Stimulated activated CD8-positive, alpha-beta memory T cell treated with anti-CD3 and anti-CD28 coated beads, Interleukin-4, amount 100 ng/mL, for 4 hours (primary cell): ENCODE measurements at places on chromosomes 1 and 21.
A peak's percentile ranks its signal among the peaks of the same experiment; 100 is the strongest.

DNA sequence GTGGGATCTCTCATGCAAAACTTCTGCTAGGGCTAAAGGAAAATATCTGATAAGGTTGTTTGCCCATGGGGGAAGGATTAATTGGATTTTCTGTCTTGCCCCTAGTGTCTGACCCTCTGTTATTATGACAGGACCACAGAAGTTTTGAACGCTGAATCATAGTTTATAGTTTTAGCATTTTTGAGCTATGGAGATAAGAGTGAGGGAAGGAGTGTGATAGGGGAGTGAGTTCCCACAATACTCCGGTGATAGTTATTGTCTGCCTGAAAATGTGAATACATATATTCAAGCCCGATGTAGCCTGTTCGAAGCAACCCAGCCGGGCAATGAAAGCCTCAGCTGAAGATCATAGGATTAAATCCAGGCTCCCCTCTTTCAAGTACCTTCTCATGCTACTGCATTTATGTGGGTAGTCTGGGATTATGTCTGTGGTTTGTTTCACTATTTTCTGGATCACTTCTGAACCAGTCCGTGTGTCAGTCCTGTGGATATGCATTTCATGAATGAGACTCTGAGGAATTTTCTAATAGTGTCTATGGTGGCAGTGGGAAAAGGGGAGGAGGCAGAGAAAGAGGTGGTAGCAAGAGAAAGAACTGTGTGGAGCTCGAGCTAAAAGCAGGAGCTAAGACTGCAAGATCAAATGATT is 258.7 kb downstream of the DISC1 start:
- no peak for DNase-seq

DNA sequence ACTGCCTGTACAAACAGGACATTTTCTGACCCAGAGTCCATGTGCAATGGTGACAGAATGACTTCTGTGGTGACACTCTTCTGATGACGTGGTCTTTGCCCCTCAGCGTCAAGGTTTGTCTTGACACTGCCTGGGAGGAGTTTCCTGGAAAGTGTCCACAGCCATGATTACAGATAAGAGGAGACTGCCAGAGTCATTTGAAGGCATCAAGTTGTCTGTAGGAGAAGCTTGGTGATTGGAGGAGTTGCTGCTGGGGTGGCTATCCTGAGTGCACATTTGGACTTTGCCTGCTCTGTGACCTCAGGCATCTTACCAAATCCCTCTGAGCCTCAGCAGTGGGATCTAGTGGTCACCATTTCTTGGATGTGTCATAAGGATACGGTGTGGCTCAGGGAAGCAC is 17.7 kb downstream of the TCHHL1 start:
- DNase-seq = no peak

DNA sequence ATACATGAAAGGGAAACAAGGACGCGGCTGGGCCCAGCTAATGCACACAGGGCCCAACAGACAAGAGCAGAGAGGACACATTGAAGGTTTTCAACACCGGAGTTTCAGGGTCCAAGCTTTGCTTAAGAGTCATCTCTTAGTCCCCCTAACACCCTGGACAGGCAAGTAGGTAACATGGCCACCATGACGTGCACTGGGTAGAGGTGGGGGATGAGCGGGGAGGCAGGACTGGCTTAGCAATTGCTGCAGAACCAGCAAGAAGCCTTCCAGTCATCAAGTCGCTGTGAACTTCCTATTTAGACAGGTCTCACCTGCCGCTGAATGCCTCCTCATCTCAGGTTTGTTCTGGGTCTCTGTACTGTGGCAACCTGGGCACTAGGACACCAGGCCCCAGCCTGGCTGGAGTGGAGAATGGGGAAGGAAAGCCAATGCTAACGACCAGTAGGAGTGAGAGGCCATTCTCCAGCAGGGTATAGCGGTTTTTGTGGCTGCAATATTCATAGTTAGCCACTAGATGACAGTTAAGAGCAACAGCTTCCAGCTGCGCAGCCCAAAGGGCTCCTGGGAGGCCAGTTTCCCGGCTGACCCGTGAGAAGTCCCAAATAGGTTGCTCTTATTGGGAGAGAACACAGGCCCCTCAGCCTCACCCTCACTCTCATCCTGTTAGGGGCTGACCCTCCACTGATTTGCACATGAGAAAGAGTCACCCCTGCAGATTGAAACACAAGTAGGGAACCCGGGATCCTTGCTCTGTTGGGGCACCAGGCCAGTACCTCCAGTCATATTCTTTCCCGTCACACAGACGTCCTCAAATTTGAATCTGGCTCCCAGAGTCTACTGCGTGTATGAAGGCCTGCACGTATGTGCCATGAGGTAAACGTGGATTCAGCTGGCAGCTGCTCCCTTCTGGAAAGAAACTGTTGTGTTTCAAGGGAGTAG is 6.0 kb upstream of the PIGC start:
- DNase-seq = no peak

- peak; percentile 18 for DNase-seq
These were observed 2.9 kb upstream of the FCMR start for GRCh38 chr1:206924592-206925105.

DNA sequence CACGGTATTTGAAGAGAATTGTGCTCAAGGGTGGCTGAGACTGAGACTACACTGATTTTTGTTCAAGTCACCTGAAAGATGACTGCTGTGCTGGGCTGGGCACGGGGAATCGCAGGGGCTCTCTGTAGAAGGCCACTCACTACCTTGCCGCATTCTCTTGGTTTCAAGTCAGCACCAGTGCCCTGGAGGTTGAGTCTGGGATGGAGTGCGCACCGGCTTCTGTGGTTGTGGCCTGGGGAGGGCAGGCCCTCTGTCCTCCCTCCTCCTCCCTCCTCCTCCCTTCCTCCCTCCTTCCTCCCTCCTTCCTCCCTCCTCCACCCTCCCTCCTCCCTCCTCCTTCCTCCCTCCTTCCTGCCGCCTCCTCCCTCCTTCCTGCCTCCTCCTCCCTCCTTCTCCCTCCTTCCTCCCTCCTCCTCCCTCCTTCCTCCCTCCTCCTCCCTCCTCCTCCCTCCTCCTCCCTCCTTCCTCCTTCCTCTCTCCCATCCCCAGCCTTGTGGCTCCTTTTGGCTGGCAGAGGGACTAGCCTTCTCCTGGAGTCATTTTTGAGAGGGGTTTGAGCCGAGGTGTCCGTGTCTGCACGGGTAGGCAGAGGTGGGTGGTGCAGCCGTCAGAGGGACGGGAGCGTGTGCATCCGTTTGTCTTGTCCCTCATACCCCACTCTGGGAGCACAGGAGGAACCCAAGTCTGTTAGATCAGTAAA is 9.5 kb downstream of the RER1 start:
- no peak for DNase-seq

- no peak for DNase-seq
These were observed 40.9 kb upstream of the LRRN2 start for GRCh38 chr1:204726478-204726877.

- DNase-seq = no peak
These were observed 166.4 kb downstream of the PBX1 start for GRCh38 chr1:164725401-164725800.

DNA sequence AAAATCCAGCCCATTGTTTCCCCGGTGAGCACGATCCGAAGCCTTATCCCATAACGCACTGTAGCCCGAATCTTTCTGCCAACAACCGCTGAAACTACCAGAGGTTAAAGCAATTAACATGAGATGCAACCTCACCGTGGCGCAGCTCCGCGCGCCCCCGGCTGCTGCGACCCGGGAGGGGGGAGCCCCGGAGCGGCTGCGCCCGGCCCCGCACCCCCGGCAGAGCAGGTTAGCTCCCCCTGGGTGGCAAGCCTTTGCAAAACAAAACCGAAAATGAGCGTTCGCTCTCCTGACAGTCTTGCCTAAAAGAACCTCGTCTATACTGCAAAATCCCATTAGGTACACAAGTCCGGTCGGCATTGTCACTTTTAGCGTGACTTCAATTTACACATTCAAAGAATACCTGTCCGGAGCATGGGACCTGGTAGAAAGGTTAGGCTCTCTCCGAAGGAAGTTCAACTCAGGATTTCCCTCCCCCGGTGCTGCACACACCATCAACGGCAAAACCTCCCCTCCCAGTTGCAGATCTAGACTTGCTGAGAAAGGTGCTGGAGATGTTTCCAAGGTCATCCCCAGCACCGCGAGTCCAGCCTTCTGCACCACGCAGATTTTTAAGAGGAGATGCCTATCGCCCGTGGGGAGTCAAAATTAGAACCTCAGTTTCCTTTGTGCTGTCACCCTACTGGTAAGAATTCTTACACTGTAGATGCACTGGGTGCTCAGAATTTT is 107.5 kb downstream of the ZNF281 start:
- DNase-seq = peak; percentile 10

DNA sequence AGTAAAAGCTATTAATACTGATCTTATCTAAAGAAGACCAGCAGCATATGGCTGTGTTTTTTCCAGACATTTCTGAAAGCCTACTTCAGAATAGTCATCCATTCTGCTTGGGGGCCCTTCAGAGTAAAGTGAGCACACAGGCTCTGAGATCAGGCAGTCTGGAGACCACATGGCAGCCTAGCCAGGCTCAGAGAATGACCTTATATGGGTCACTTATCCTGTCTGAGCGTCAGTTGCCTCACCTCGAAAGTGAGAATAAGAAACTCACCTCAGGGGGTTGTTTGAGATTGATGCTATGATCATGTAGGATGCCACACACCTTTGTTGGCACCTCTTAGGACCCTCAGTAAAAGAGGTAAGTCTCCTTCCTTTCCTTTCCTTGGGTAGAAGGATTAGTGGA is 270.4 kb downstream of the GRIK1 start:
- no peak for DNase-seq

GRCh38 chr1:26571381-26571780 is 41.8 kb downstream of the RPS6KA1 start:
- no peak for DNase-seq

- DNase-seq = no peak
These were observed 167.9 kb downstream of the TNFSF18 start for GRCh38 chr1:172882791-172883386.

DNA sequence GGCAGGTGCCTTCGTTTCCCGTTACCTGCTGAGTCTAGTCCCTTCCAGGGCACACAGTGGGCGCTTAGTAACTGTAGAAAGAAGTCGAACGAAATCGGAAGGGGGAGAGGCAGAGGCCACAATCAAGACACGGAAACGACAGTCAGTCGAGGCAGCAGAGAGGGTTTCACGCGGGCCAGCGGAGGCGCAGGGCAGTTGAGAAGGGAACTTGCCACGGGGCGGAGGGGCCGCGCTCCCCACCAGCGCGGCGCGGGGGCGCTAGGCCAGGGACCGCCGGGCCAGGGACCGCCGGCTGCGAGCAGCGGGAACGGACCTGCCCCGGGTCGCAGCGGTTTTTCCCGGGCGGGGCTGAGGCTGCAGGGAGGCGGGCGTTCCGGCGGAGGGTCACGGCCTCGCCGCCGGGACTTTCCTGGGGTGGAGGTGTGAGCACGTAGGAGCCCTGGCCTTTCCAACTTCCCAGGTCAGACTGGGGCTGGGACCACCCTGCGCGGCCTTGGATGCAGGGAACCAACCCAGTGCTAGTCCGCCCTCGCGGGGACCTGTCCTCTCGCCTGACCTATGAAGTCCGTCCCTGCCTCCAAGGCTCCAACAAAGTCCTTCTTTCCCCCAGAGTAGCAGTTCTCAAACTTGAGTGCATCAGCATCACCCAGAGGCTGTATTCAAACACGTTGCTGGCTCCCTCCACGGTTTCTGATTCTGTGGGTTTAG is 150.1 kb upstream of the FGGY start:
- peak; percentile 2 for DNase-seq

GRCh38 chr1:62637392-62638105 is 40.2 kb downstream of the ANGPTL3 start:
- no peak for DNase-seq

DNA sequence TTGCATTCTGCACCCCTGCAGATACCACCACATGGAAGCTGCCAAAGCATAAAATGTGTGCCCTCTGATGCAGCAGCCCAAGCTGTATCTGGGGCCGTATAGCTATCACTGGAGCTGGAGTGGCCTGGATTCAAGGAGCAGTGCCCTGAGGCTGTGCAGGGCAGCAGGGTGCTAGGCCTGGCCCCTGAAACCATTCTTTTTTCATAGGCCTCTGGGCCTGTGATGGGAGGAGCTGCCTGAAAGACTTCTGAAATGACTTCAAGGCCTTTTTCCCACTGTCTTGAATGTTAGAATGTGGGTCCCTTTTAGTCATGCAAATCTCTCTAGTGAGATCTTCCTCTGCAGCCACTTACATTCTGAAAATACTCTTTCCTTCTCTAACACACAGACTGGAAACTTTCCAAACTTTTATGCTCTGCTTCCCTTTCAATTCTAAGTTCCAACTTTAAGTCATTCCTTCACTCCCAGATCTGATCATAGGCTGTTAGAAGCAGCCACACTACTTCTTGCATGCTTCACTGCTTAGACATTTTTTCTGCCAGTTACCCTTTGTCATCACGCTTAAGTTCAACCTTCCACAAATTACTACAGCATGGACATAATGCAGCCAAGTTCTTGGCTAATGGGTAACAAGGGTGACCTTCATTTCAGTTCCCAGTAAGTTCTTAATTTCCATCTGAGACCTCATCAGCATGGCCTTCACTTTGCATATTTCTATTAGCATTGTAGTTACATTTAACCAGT is 42.4 kb downstream of the DRAM2 start:
- DNase-seq = no peak

DNA sequence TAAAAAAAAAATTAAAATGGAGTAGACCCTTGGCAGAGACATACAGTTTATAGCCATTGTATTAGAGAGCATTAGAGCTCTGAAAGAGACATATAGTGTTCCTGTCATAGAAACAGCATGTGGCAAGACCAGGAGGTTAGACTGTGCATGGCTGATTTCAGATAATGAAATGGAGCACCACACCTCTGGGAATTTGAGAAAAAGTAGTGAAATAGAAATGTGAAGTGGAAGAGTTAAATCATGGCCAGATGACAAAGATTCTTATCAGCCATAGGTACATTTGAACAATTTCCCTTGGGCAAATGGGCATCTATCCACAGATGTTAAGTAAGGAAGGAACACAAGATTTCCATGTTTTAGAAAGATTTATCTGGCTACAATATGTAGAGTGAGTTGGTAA is 1083.1 kb downstream of the PLA2G4A start:
- DNase-seq = no peak

GRCh38 chr1:166971252-166971651 is 4.1 kb downstream of the ILDR2 start:
- DNase-seq = no peak

GRCh38 chr1:9235096-9235459 is 504 bp downstream of the H6PD start:
- no peak for DNase-seq

DNA sequence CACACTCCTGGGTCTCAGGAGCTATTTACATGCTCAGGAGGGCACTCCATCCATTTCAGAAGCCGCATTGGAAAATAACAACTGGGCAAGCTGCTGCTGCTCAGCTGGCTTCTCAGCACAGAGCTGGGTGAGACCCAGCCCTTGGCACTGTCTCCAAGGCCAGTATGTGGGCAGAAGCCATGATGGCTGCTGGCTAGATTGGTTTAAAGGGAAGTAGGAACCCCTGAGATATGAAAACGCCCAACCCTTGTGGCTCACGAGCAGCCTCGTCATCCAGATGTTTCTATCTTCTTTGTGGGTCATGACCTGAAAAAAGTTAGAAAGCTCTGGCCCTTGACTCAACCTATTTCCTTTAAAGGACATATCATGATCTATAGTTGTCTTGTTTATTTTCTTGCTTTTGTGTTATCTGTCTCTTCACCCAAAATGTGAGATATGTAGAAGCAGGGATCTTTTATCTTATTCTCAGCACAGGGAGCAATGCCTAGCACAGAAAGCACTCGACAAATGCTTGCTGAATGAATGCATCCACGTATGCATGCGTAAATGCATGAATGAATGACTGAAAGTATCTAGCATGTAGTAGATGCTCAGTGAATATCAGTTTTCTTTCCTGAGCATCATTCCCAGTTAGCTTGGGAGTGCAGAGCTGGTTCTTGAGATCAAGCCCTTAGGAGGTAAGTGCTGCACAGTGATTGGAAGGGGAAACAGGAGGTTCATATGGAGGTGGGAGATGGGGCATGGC is 11.6 kb downstream of the MYBPH start:
- no peak for DNase-seq

- DNase-seq = no peak
These were observed 979 bp downstream of the PIGM start for GRCh38 chr1:160030657-160031364.
